NCI-H146 (cell line): ENCODE measurements at places on chromosomes 13 and 19.

- no peak for DNase-seq
Observed at GRCh38 chr13:20206065-20206697, 13.4 kb upstream of the GJB2 start.

- no peak for DNase-seq
Observed at GRCh38 chr19:13068085-13068846, 34.4 kb downstream of the LYL1 start.

GRCh38 chr13:47794963-47795362, 206.1 kb downstream of the SUCLA2 start:
- no peak for DNase-seq

DNA sequence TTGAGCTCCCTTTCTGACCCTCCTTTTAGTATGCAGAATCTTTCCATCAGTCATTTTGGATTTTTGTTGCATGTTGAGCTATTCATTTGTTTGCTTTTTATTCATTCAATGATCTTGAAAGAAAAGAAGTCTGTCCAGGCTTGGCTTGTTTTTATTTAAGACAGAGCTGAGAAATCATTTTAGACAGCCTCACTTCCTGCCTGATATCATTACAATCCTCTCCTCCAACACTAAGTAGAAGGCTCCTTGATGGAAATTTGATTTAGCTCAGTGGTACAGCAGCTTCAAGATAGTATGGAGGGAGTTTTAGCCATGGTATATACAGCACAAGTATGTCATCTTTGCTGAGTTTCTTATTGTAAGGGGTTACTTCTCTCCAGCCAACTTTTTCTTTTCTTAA, 28.4 kb downstream of the MBNL2 start:
- no peak for DNase-seq

DNA sequence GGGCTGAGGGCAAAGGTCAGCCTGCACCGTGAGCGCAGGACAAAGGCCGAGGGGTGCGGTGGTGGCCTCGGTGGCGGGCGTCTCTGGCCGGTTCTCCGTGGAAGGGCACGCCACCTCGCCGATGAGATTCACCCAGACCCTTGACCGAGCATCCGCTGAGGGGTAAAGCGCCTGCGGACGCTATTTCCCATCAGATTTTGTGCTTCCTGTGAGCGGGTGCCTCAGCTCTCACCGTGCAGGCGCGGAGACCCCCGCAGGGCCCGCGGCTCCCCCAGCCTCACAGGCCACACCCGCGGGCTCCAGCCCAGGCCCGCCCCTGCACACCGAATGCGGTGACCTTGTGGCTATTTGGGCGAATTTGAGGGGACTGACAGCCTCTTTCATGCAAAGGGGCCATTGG, 348.0 kb downstream of the TEX29 start:
- DNase-seq = no peak

DNA sequence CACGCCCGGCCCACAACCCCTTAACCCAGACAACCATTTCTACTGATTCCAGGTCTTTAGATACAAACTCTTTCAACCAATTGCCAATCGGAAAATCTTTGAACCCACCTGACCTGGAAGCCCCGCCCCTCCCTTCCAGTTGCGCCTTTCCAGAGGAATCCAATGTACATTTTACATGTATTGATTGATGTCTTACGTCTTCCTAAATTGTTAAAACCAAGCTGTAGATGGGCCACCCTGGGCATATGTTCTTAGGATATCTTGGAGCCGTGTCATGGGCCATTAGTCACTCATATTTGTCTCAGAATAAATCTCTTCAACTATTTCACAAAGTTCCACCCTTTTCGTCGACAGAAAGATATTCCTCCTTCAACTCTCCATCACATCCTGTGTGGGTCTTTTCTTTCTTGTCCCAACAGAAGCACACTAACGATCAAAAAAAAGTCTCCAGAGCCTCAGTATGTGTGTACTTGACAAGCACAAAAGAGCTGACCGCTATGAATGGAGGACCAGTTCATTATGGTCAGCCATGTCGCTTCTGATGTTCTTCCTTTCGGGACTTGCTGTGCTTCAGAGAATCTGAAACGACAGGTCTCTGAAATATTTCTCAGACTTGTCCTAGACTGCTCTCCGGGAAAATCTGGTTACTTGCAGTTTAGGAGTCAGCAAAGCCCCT, 601 bp upstream of the ZNF749 start:
- peak; percentile 72 for DNase-seq

DNA sequence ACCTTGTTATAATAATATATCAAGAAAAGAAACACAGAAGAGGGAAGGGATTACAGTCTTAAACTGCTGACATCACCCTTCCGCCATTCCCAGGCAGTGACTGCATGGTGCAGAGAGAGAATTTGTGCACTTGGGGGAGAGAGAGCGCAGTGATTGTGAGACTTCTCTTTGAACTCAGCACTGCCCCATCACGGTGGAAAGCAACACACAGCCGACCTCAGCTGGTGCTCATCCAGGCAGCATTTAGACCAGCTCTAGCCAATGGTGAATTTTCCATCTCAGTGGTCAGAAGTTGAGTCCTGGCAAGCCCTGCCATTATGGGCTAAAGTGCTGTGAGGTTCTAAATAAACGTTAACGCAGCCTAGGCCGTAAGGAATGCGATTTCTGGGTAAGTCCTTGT, 1681.5 kb downstream of the EFNB2 start:
- DNase-seq = no peak

DNA sequence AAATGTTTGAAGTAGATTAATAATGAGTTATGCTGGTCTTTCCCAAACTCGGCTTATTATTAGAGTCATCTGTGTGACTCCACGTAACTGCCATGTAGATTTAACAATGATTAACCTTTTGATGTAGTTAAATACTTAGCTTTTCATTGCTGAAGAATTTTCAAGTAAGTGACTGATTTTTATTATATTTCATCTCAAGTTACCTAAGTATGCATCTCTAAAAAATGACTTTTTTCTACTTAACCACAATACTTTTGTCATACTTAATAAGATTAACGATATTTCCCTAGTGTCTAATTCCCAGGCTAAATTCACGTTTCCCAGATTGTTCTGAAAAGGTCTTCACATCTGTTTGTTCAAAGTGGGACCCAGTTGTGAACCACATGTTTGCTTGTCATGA, 17.8 kb downstream of the BIVM start:
- DNase-seq = no peak

GRCh38 chr13:20727856-20728255, 24.4 kb downstream of the IL17D start:
- DNase-seq = no peak

DNA sequence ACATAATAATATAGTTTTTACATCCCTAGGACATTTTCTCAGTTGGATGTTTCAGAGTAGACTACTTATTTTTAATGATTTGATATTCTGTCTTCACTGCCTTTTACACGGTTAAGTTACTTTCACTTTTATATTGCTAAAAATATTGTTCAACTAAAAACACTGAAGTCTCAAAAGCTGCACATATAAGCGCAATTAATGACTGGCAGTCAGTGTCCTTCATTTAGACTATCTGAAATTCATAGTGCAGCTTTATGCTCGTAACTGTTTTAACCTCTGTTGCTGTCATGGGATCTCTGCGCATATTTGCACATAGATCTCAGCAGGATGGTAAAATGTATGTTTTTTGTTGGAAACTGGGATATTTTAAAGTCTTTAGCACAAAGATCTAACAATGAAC, 864.3 kb downstream of the SLITRK6 start:
- no peak for DNase-seq

- no peak for DNase-seq
Observed at GRCh38 chr13:50132904-50133357, 117.7 kb downstream of the KCNRG start.

- no peak for DNase-seq
Observed at GRCh38 chr13:37868691-37869505, 674 bp downstream of the TRPC4 start.

GRCh38 chr19:9456018-9456689, 20.8 kb upstream of the ZNF266 start:
- DNase-seq = no peak

DNA sequence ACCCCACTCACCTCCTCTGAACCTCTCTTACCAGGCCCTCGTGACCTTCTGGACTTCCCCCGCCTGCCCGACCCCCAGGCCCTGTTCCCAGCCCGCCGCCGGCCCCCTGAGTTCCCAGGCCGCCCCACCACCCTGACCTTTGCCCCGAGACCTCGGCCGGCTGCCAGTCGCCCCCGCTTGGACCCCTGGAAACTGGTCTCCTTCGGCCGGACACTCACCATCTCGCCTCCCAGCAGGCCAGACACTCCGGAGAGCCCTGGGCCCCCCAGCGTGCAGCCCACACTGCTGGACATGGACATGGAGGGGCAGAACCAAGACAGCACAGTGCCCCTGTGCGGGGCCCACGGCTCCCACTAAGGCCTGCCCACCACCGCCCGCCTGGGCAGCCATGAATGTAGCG, 3.2 kb downstream of the TTC9B start:
- DNase-seq = no peak

GRCh38 chr19:8500158-8500557, 2.3 kb downstream of the PRAM1 start:
- DNase-seq = no peak

- DNase-seq = no peak
Observed at GRCh38 chr19:54654447-54655321, 8.1 kb upstream of the LILRB4 start.

GRCh38 chr13:49616676-49617065, 11.6 kb upstream of the ARL11 start:
- DNase-seq = no peak

DNA sequence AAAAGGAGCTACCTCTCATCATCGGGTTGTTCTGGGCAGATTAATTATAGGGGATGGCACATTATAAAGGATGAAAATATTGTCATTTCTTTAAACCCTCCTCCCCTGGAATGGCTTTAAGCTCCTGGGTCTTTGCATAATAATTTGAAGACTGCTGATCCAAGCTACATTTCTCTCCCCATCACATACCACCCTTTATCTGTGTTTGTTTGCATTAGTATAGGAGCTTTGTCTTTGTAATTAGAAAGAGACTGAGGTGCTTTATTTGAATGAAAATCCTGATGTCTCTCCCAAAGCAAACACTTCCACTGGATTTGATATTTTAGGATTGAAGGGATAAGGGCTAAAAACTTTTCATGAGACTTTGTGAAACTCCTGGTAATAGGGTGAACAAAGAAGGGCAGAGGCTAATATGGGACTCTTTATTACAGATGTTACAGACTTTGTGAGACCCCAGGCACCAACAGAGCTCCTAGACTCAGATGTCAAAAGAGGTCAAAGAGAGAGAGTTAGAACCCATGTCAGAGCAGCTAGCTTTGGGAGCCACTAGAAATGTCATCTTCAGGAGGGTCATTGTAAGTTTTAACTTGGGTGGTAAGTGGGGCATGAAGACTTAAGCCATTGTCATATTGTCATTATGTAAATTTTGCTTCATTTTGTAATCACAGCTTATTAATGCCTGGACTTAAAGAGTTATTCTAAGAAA, 75.3 kb upstream of the RXFP2 start:
- no peak for DNase-seq

- no peak for DNase-seq
Observed at GRCh38 chr19:21143854-21144253, 2.0 kb downstream of the ZNF431 start.

DNA sequence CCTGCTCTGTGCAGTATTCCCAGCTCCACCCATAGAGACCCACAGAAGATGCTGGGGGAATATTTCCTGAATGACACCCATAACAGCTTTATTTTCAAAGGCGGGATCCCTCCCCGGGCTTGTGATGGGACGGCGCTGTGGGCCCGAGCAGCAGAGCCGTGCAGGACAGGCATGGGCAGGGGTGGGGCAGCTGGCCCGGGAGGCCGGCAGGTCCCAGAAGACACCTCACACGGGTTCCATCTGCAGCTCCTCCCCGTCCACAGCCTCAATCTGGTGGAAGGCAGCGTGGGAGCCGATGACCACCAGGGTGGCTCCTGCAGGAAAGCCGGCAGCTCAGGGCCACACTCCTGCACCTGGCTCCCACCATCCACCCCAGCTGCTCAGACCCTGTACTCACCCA, 2.5 kb downstream of the RABAC1 start:
- no peak for DNase-seq

DNA sequence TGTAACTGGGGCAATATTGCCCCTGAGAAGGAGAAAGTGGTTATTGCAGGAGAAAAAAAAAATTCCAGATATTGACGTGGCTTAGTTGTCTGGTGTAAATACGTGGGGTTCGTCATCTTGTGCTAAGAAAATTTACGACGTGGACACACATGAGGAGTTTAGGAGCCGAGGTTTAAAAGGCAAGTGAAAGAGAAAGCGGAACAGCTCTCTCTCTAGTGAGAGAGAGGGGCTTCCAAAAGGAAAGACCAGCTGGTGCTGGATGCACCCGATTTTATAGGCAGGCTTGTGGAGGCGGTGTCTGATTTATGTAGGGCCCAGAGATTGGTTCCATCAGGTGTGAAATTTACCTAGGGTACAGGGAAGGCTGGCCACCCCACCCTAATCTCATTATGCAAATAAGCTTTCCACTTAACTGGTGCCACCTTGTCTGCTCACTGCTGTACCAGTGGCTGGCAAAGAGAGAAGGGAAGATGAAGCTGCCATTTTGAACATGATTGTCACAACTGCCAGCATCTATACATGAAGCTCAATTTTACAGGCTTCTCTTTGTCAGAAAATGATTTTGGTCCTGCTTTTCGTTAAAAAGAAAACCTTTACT, 845.1 kb downstream of the DACH1 start:
- DNase-seq = peak; percentile 14

DNA sequence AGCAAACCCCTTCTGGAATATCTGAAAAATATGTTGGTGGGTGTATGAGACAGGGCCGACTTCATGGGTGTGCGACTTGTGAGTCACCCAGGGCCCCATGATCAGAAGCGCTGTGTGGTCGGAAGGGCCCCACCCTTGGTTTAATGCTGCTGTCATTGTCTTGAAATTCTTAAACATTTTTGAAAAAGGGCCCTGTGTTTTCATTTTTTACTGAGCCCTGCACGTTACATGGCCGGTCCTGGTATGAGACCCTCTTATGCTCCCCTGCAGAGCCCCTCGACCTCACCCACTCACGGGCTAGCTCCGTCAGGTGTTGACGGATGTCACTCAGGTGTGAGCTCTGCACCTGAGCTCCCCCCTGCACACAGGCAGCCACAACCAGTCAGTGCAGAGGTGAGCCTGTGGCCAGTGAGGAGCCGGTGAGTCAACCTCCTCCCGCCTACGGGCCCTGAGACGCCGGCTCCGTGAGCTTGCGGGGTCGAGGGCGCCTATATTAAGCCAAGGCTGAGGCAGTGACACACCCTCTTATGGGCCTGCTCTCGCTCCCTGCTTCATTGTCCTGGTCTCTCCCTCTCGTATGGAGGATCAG, 27.7 kb downstream of the GADD45B start:
- DNase-seq = no peak

GRCh38 chr13:34886121-34886875, 55.8 kb upstream of the NBEA start:
- no peak for DNase-seq

GRCh38 chr13:44763615-44764301, 187.6 kb upstream of the TSC22D1 start:
- no peak for DNase-seq

DNA sequence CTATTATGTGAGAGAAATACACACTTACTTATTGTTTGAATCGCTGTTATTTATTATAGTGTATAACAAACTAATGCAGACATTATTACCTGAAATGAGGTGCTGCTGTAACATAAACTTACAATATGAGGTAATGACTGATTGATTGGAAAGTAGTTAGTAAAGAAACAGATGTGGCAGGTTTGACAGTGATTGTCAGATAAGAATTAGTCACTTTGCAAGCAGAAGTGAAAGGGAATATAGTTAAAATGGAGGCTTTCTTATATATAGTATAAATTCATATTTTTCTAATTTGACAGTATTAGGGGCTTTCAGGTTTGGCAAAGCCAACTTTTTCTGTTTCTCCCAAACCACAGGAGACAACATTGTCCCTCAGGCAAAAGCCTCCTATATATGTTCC, 20.6 kb downstream of the MIR17HG start:
- no peak for DNase-seq

- DNase-seq = no peak
Observed at GRCh38 chr19:45254044-45254531, 3.0 kb downstream of the MARK4 start.
